Kidney (tissue), 22 donors: ENCODE measurements at places on chromosomes 5 and 9.
A peak's percentile ranks its signal among the peaks of the same experiment; 100 is the strongest.

DNA sequence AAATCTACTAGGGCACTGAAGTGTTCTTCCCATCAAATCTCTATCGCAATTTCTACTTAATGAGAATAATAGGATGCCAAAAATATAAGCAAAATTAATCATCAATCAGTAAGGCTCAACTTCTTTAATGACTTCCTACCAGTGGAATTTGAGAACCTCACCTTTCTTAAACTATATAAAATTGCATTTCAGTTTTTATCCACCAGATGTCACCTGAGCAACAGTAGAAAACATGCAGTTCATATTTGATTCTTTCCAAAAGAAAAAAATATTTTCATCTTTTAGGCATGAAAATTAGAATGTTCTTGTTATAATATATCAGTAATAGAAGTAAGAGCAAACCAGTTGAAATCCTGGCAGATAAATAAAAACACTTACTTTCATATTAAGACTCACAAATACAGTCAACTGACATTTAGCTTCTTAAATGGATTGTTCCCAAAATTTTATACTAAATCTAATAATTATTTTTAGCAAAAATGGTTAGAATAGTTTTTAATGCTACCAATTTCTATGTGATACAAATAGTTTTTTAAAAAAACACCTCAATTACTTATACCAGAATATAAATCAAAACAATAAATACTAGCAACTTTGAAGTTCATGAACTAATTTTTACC lies 13.4 kb upstream of the CCDC112 start:
- peak; percentile 71 for DNase-seq

- DNase-seq, result no peak
These were observed 18.7 kb upstream of the RHOBTB3 start for GRCh38 chr5:95712347-95712958.

DNA sequence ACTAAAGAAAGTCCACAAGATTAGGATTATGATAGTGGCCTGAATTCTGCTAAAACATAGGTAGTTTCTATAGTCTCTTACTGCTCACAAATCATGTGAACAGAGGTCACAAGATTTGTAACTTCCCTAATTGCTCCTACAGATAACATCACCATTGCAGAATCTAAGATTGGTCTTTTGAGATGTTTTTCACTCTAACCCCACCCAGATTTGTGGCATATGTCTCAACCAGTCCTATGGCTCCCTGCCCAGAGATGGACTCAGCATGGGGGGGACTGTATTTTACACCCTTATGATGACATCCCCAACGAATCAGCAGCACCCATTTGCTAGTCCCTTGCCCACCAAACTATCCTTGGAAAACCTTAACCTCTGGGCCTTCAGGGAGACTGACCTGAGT lies 1046.2 kb downstream of the CDH12 start:
- DNase-seq, result no peak

DNA sequence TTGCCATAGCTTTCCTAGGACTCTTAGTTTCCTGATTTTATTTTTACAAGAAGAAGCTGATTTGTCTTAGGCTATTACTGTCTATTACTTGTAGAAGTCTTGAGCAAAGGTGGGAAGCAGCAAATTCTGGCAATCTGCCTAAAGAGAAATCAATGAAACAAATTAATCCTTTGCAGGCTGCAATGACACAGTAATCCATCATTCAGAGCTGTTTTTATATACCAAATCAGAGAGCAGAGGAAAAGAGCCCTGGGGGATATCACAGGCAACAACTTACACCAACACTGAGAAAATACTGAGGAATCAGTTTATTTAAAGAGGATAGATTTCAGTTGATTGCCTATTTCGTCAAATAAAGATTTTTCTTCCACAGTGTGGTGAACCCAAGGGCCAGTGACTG lies 13.6 kb downstream of the NR2F1-AS1 start:
- DNase-seq, result no peak

GRCh38 chr9:5577225-5577624 lies 51.7 kb upstream of the RIC1 start:
- no peak for DNase-seq

- DNase-seq, result no peak
These were observed 120.7 kb downstream of the MYO10 start for GRCh38 chr5:16815432-16815831.
